Tibial nerve (tissue), 4 donors: ENCODE measurements at places on chromosomes 4 and X.

DNA sequence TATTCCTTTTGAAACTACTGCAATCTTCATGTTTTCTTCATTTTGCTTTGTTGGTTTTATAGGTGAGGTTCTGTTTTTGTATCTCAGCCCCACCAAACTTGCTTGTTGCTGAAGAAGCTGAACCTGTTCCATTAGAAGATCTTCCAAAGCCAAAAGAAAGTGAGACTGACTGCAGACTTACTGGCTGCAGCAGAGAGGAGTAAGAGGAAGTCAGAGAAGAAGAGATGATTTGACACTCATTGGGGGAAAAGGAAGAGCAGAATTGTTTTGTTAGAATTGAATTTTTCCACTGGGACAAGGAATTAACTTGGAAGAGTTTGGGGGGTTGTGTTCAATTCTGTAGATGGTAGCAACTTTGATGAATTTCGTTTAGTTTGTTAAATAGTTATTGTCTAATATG lies 3.1 kb downstream of the TEX13D start:
- no peak for DNase-seq

- no peak for DNase-seq
Measured at GRCh38 chr4:8010618-8011017, 71.0 kb upstream of the AFAP1 start.

- no peak for DNase-seq
Measured at GRCh38 chr4:177450426-177451107, 8.3 kb upstream of the AGA start.

DNA sequence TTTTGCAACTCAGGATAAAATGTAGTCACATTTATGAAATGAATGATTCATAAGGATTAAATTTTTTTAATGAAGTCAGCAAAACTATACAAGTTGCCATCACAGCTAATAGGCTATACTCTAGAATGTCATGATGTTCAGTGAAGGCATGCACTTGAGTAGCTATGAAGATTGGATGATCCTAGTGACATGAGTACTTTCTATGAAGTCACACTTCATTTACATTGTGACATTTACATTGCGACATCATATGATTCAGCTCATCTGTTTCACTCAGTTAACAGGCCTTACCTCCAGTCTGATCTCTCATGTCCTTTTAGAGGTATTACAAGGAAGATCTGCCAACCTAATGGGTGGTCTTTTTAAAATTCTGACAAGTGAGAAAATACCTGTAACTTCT lies 82.7 kb upstream of the FGF13 start:
- DNase-seq = no peak

GRCh38 chrX:73930300-73930699 lies 367.3 kb downstream of the CHIC1 start:
- DNase-seq = no peak

DNA sequence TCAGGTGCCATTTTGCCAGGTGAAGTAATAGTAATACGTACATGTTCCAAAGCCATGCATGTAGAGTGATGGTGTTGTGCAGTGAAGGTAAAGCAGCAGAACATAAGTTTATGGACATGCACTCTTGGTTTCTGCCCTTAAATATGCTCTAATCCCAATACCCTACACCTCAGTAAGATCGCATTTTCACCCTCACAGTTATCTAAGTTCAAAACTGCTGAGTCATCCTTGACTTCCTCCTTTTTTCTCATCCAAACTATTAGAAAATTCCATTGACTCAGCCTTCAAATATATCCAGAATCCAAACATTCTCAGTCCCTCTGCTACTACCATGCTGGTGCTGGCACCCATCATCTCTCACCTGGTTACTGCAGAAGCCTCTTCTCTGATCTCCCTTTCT lies 652.9 kb upstream of the IGFBP7 start:
- DNase-seq = no peak

DNA sequence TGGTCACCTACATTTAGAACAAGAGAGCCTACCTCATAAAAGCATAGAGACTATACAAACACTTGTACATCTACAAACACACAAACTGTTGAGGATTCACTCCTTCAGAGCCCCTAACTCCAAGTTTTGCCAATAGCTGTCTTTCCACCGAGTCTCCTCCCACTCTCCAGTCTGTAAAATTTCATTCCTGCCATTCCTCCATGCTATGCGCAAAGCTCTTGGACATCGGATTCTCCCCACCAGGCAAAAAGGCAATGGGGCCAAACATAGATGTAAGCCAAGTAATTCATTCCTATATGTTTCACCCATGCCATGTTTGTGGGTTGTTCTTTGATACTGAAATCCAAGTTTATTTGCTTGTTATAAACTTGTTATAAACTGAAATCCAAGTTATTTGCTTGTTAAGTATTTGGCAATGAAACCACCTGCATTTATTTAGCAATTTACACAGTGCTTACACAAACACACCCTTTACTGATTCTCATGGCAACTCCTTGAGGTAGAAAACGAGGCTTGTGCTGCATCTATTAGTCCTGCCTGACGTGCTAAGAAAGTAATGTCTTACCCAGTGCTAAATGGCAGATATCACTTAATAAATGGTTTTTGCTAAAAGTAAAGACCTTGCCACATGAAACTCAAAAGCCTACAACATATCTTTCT lies 91.1 kb downstream of the SCFD2 start:
- DNase-seq = no peak

GRCh38 chr4:179196511-179196910 lies 1754.3 kb upstream of the AGA start:
- no peak for DNase-seq
